ENCODE measurements at places on chromosomes 5 and 9. TPM values are rescaled to one million over a fixed set of nuclear protein-coding genes. Genes with fewer than 3 reads are reported as not detected.

GRCh38 chr5:118653183-118653582 is 335.2 kb downstream of the DTWD2 start:
- H3K4me1 ChIP-seq, result no peaks in the 10 kb centered on the region
- H3K27me3 ChIP-seq, result no peaks in the 10 kb centered on the region
- no peak overlapping the region for H3K4me3 ChIP-seq
- H3K27ac ChIP-seq, result no peak overlapping the region

DNA sequence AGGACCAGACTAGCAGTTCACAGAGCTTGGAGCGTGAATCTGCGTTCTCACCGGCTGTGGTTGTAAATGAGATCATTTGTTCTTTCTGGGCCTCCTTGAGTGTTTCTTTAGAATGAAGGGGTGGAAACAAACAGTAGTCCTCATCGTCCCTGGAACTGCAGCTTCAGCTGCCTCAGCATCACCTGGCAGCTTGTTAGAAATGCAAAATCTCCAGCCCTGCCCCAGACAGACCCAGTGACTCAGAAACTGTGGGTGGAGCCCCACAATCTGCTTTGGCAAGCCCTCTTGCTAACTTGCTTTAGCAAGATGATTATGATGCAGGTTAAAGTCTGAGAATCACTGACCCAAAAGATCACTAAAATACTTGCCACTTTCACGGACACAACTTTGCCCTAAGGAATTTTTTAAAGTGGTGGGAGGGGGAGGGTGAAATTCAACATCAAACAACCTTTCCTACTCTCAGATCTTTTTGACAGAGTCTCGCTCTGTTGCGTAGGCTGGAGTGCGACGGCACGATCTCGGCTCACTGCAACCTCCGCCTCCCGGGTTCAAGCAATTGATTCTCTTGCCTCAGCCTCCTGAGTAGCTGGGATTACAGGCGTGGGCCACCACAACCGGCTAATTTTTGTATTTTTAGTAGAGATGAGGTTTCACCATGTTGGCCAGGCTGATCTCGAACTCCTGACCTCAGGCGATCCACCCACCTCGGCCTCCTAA is 86.0 kb downstream of the BRINP1 start:
- no peaks in the 10 kb centered on the region for H3K27me3 ChIP-seq
- H3K4me3 ChIP-seq, result no peak overlapping the region
- H3K36me3 ChIP-seq, result no peaks in the 10 kb centered on the region

DNA sequence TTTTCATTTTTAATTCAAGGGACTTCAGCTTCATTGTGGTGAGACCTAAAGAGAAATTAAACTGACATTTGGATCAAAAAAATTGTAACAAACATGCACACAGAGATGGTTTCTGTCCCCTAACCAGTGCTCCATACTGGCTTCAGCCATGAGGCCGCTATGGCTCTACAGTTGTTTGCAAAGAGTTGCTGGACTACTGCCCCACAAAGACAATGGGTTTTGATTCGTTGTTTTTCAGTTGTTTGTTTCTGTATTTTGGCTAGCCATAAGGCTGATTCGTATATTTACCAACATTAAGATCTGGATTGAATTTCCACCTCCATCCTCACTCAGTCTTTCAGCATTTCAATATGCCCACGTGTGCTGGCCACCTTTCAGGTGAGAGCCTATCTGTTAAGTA is 163.7 kb upstream of the KIF2A start:
- H3K27ac ChIP-seq, result no peak overlapping the region
- no peaks in the 10 kb centered on the region for H3K36me3 ChIP-seq
- H3K4me1 ChIP-seq, result peaks cover 13% of the 10 kb centered on the region
- H3K27me3 ChIP-seq, result no peaks in the 10 kb centered on the region

DNA sequence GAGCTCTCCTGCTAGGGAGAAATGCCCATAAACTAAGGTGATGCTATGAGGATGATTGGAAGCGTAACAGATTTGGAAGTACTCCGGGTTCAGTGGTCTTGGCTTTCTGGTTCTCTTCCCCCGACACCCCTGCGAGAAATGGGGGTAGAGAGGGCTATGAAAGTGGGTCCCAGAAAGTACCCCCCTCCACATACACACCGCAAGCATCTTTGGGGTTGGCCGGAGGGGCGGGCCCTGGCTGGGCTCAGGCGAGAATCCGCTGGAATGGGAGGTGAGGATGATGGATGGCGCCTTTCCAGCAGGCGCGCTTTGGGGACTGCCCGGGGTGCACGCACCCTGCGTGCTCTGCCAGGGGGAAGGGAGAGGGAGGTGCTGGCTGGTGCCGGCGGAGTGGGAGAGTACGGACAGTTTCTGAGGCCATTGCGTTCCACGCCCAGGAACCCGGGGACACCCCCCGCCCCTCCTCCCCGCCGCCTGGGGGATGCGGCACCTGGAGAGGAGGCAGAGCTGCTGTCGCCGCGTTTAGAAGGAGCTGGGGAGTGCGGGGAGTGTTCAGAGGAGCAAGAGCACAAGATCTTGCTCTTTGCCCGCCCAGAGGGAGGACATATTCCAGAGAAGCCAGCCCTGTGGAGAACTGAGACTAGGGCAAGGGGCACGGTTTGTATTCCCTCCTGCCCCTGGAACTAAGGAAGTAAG is 1.9 kb downstream of the PCSK5 start:
- peaks cover 18% of the 10 kb centered on the region for H3K4me1 ChIP-seq
- peak overlapping the region; percentile 77 for H3K4me3 ChIP-seq

- peaks cover 27% of the 10 kb centered on the region for H3K36me3 ChIP-seq
- no peak for DNase-seq
- H3K27ac ChIP-seq, result no peak overlapping the region
- H3K4me1 ChIP-seq, result peaks cover 15% of the 10 kb centered on the region
- no peak overlapping the region for H3K4me3 ChIP-seq
These were observed 82.2 kb downstream of the TRIO start for GRCh38 chr5:14225173-14225834.

DNA sequence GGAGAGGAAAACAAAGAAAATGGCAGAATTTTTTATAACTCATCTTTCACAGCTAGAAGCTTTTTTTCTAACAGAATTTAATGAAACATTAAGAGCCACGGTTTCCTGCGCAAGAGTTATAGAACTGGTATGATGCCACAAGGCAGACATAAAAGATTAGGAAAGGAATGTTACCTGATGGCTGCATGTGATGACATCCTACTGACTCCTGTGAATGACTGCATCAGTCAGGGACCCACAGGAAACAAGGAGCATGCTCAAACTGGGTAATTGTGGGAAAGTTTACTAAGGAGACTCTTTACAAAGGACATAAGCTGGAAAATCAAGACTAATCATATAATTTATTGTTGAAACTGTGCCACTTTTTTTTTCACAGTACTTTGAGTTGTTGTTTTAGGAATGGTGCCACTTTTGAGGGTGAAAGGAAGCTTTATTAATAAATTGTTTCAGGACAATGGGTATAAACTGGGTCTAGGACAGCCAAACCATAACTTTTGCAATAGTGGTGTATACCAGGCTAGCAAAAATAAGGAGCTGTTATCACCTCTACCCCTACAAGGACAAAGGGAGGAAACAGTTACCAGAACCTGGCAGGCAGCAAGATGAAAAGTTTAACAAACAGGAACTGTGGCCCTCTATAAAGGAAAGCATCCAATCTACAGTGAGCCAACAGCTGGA is 5.1 kb upstream of the TSLP start:
- no peak overlapping the region for H3K27ac ChIP-seq
- peaks cover 5% of the 10 kb centered on the region for H3K4me1 ChIP-seq
- no peaks in the 10 kb centered on the region for H3K36me3 ChIP-seq
- H3K4me3 ChIP-seq, result no peak overlapping the region
- no peak for DNase-seq
- H3K27me3 ChIP-seq, result peaks cover 39% of the 10 kb centered on the region

DNA sequence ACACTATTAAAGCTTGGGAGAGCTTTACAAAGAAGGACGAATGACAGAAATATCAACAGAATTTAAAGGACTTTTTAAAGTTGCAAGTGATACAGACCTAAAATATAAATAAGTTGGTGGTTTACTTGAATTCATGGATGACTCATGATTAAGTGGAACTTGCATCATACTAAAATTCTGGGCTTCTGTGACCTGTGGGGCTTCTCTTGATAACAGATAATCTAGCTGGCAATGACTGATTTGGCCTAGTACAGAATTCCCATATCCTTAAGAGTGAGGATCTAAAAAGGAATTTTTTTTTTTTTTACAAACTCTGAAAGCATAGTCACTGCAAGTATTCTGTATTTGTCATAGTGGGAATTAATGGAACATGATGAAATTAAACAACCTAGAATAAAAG is 543.7 kb upstream of the SGCD start:
- H3K36me3 ChIP-seq, result no peaks in the 10 kb centered on the region
- H3K4me1 ChIP-seq, result no peaks in the 10 kb centered on the region
- no peak for DNase-seq
- no peak overlapping the region for H3K27ac ChIP-seq
- H3K27me3 ChIP-seq, result no peaks in the 10 kb centered on the region
- no peak overlapping the region for H3K4me3 ChIP-seq

The SHOC1 gene
- under 0.01 TPM for total RNA-seq

The MAMDC4 gene
- 0.88 TPM for total RNA-seq

The RGS7BP gene
- total RNA-seq, result under 0.01 TPM

The PCDHB15 gene
- total RNA-seq, result 1.1 TPM
